Pons (tissue), 1 donor: ENCODE measurements at places on chromosomes 6 and 20.

DNA sequence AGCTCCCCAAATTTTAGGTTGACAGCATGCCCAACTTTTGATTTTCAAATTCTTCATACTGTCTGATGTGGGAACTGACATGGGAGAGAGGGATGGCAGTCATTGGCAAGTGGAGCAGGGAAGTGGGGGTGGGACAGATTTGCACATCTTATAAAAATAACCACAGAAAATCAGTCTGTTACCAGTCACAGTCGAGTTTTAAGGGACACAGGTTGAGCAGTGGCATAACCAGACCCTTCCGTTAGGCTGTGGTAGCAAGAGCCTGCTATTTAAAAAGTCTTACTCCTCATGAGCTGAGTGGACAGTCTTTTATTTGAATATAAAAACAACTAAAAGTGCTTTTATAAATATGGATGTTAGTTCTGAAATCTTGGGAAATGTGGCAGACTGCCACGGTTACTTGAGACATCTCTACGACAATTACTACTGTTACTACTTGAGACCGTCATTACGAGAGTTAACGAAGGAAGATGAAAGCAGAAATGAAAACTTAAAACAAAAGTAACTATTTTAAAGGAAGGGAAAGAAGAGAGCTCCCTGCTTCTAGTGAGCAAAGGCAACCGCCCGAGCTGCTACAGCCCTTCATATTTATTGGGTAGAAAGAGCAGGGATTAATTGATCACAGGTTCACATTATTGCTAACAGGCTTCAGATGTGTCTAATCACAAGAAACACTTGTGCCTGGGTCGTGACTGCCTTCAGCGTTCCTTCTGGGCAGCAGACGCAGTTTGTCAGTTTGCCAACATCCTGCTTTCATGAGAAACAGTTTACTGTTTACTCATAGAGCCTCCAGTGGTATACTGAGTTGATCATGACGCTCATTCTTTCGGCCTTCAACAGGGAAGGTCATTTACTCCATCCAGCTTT, 71.3 kb downstream of the EFHC1 start:
- no peak for DNase-seq

GRCh38 chr6:158070513-158070912, 88.8 kb downstream of the SYNJ2 start:
- peak; percentile 47 for DNase-seq

DNA sequence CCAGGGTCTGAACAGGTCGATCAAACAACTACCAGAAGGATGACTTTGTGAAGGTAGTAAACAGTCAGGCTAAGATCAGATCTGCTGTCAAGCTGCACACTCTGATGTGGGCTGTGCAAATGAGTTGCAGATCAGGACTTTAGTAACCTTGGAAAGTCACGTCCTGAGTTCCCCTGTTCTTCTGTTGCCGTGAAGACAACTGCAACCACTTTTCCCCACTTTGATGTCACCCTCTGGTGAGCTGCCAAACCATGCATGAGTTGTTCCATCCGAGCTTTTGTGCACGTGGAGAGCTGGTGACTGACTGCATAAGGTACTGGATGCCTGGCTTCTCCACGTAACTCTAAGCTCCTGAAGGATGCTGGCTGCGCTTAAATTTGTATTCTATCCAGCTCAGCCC, 111.0 kb downstream of the CD83 start:
- no peak for DNase-seq

GRCh38 chr6:146027586-146028251, 1.1 kb upstream of the GRM1 start:
- no peak for DNase-seq

- no peak for DNase-seq
These were observed 500.1 kb upstream of the JAG1 start for GRCh38 chr20:11173916-11174315.

GRCh38 chr20:60038400-60039008, 80.3 kb downstream of the CDH26 start:
- DNase-seq = no peak

DNA sequence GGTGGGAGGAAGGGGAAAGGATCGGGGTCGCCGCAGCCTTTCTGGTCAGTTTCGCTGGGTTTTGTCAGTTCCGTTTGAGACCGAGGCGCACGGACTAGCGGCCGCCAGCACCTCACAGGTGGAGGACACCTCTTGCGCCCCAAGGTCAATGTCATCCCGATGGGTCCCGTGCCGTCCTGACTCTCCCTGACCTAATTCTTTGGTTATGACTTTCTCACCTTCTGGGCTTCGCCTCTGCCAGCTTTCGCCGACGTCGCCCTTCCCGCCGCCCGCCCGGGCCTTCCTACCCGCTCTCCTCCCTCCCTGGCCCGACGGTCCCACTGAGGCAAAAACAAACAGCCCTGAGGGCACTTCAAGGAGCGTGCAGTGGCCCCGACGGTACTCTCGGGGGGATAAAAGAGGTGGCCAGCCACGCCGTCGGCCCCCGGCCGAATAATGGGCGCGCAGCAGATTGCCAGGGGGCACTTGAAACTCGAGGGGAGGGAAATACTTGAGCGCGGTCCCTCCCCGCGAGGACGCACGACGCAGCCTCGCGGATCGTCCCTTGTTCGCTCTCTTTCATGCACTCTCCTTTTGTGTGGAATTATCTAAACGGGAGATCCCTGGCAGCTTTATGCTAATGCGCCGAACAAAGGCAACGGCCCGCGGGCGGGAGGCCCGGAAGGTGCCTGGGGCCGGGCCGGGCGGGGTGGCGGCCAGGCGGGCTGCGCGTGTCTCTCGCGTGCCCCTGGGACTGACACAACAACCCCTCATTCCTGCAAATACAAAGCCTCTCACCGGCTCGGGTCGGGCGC, 3.9 kb upstream of the INSM1 start:
- no peak for DNase-seq

- peak; percentile 59 for DNase-seq
These were observed 117.1 kb upstream of the EEF1E1 start for GRCh38 chr6:8219352-8219943.

DNA sequence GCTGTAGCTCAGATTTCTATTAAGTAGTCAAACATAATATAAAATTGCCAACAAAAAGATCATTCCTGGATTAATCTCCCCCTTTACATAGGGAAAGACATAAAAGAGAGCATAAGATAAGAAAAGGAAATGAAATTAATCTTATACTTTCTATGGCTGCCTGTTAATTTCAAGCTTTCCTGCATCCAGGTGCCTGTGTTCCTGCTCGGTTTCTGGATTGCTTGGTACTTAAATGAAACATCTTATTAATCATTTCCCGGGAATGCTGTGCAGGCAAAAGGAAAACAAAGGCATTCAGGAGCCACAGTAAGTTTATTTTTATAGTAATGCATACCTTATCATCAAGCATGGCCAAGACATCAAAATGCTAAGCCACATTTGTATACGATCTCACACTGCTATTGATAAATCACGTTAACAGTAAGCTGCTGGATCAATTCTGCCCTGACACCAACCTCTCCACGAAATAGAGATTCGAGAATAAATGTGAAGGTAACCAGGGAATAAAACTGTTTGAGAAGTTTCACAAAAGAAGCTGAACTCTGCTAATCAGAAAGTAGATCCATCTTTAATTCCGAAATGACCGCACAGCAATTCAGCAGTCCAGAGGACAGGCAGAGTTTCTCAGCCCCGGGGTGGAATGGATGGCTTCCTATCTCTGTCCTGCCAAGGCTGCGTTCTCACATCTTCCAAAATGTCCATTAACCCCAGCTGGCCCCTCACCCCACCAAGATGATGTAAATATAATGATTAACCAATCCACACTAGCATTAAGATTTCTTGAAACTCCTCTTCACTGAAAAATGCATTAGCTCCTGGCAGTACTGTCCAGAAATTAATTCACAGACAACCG, 32.6 kb upstream of the APCDD1L start:
- DNase-seq = no peak

DNA sequence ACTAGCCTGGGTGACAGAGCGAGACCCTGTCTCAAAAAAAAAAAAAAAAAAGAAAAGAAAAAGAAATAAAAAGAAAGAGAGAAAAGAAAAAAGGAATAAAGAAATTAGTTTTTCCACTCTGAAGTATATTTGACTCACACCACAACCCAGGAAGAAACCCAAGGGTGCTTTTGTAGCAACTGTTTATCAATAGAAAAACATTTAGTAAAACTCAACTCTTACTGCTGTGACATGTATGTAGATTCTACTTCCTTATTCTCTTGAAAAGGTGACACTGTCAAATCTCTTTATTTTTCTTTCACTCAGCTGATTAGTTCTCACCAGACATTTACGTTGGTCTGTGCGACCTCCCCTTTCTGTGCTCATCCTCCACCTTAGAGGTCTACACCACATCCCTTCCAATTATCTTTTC, 99.9 kb upstream of the SHLD1 start:
- DNase-seq = no peak

DNA sequence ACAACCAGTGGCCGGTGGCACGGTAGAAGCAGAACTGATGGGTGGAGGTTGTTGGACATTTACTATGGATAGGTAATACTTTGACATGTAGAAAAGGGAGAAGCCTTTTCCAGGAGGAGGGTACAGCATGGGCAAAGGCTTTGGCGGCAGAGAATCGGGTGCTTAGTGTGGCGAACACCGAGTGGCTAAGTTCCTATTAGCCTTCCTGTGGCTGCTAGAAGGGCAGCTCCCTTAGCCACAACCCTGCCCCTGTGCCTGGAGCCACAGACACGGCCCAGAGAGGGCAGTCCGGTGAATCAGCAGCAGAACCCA, 37.9 kb upstream of the TGM2 start:
- DNase-seq = no peak

GRCh38 chr20:43514648-43514999, 7.1 kb downstream of the L3MBTL1 start:
- no peak for DNase-seq

GRCh38 chr6:113291751-113292445, 565.2 kb upstream of the MARCKS start:
- peak; percentile 79 for DNase-seq

DNA sequence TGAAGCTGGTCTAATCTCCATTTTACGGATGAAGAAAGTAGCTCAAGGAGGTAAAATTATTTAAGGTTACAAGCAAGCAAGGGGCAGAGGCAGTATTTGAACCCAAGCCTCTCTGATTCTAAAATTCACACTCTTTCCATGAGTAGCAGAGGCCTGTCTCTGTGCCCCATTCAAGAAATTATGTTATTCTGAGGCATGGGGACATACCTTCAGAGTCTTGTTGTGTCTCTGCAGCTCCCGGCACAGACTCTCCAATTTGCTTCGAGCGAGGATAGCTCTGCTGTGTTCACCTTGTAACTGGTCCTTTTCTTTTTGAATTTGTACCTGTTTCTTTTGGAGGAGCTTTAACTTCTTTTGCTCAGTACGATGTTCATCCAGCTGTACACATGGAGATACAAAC, 21.5 kb downstream of the TXLNB start:
- no peak for DNase-seq

- DNase-seq = no peak
These were observed 172.8 kb downstream of the CDH4 start for GRCh38 chr20:61424628-61425420.

DNA sequence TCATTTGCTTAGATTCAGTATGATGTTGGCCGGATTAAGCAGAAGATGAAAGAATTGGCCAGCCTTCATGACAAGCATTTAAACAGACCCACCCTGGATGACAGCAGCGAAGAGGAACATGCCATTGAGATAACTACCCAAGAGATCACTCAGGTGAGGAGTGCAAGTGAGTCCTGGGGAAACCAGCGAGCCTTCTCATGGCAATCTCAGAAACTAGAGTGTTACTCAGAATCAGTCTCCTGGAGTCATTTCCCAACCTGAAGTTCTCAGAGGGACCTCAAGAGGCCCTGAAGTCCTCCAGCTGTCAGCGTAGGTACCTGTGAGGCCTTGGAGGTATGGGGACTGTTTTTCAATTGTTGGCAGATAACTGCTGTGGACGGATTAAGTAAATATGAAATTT, 16.9 kb downstream of the STX16 start:
- DNase-seq = no peak

GRCh38 chr6:30752157-30752927, 8.0 kb upstream of the IER3 start:
- peak; percentile 68 for DNase-seq

DNA sequence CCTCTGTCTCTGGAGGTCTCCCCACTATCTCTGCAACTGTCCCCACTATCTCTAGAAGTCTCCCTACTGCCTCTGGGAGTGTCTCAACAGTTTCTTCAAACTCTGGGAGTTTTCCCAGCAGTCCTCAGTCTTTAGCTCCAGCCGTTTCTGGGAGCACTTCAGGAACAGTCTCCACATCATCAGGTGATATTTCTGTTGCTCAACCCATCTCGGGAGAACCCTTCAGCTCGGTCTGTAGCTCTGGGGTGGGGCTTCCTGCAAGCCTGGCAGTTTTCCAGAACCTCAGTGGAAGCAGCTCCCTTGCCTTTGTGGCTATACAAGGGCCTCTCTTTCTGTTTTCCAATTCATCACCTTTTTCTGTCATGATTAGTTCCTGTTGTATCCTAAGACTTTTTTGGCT, 3.0 kb upstream of the SFTA2 start:
- no peak for DNase-seq

GRCh38 chr6:24957199-24957598, 21.4 kb upstream of the RIPOR2 start:
- DNase-seq = no peak

DNA sequence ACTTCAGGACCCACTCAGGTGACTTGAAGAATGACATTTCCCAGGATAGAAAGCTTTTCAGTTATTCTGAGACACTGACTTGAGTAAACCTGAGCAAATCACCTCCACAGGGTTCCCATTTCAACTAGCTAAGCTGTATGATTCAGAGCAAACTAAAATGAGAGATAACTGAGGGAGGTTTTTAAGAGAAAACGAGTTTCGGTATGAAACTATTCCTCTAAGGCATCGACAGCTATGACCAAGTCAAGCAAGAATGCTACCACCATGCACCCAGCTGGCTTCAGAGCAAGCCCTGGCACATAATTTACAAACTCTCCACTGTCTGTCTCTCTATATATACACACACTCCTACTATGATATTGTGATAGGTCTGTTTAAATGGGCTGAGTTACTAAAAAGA, 75.4 kb downstream of the PERP start:
- DNase-seq = no peak

DNA sequence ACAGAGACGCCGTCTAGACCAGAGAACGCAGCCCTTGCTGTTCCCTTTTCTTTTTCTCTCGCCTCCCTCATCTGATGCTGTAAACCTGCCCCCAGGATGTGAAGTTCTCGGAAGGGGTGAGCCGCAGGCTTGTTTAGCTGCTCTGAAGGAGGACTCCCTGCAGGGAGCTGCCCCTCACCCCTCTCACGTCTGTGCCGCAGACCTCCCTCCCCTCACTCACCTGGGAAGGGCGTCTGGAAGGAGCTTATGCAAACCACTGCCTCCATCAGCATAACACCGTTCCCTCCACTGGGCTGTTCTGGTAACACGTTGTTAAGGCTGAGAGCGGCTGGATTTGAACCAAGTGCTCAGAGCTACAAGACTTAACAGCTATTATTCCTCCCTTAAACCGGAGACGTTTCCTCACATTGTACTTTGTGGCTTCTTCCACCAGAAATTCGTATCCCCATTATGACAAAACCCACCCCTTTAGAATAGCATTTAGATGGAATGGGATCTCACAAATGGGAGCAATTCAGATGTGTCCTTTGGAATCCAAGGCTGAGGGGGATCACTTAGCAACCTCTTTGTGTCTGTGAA, 99.8 kb downstream of the SMOC2 start:
- no peak for DNase-seq

- DNase-seq = no peak
These were observed 8.5 kb downstream of the CD164 start for GRCh38 chr6:109373762-109374161.
